ENCODE measurements at places on chromosomes 2 and 18. TPM values are rescaled to one million over a fixed set of nuclear protein-coding genes. Genes with fewer than 3 reads are reported as not detected.

Gene IL18R1
- 0.51 TPM for total RNA-seq

Gene CCDC141
- 0.67 TPM for total RNA-seq

Gene UGT1A8
- not detected for total RNA-seq

Gene RAB17
- total RNA-seq = 1.5 TPM

DNA sequence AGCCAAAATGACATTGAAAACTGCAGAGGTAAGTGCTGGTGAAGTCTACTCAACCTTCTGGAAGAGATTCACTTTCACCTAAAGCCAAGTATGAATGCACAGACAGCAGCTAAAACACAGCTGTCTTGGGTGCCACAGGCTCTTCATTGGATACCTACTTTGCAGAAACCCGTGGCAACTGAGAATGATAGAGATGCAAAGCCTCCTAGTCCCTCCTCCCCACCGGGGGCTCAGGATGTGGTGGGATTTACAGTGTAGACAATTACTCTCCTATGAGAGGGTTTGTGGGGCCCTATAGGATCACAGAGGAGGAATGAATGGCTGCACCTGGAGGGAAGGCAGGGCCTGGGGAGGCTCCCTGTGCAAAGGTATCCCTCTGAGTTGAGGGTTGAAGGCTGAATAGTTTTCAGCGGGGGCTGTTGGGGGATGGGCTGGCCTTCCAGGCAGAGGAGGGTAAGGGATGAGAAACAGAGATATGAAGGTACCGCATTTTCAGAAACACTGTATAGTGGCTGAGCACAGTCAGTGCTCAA, 131.6 kb downstream of the RNF144A start:
- no peak for DNase-seq
- H3K36me3 ChIP-seq = peaks cover 21% of the 10 kb centered on the region
- H3K4me3 ChIP-seq = no peak overlapping the region
- H3K27ac ChIP-seq = no peak overlapping the region
- peaks cover 19% of the 10 kb centered on the region for H3K4me1 ChIP-seq
- H3K27me3 ChIP-seq = peaks cover 14% of the 10 kb centered on the region

DNA sequence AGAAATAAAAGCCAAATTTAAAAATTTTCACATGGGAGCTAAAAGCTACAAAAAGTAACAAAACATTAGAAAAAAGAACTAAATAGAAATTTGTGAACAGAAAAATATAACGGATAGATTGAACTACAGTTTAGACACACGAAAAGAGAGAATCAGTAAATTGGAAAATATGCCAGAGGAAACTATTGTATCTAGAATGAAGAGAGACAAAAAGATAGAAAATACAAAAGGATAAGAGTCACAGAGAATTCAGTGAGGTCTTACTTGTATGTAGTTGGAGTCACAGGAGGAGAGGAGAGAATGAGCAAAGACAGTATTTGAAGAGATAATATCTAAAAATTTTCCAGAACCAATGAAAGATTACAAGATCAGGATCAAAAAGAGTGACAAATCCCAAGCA, 11.3 kb upstream of the MCFD2 start:
- H3K4me3 ChIP-seq = peak overlapping the region; percentile 29
- no peak overlapping the region for H3K27ac ChIP-seq
- peaks cover 2% of the 10 kb centered on the region for H3K27me3 ChIP-seq
- H3K36me3 ChIP-seq = peaks cover 13% of the 10 kb centered on the region
- no peak for DNase-seq

GRCh38 chr2:169285531-169286235, 76.7 kb downstream of the LRP2 start:
- no peaks in the 10 kb centered on the region for H3K27me3 ChIP-seq
- no peaks in the 10 kb centered on the region for H3K4me1 ChIP-seq
- H3K27ac ChIP-seq = no peak overlapping the region

- H3K4me3 ChIP-seq = peak within 1 kb of the TSS; percentile 100
- no peaks in the 10 kb centered on the region for H3K36me3 ChIP-seq
- peak; percentile 97 for DNase-seq
- peak within 1 kb of the TSS; percentile 93 for H3K27ac ChIP-seq
Measured at GRCh38 chr2:72825257-72826155, at the start of gene EXOC6B. EXOC6B (minus strand) TSS chr2:72826033.

DNA sequence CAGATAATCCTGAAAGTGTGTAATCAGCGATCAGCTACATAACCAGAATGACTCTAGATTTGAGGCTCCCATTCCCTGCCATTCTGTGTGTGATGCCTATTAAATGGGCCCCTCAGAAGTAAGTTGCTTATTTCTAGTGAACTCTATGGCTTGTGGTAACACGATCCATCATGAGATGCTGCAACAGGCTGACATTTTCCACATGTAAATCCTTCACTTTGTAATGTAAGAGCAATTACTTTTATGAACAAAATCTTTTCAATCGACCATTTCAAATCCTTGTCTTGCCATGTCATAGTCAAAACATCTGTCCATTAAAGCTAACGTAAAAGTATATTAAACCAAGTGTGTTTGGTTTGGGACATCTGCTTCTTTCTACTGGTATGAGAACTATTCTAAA, 175.9 kb upstream of the ETAA1 start:
- no peaks in the 10 kb centered on the region for H3K27me3 ChIP-seq
- H3K4me1 ChIP-seq = no peaks in the 10 kb centered on the region
- no peak overlapping the region for H3K4me3 ChIP-seq

GRCh38 chr2:43171789-43172188, 54.6 kb downstream of the ZFP36L2 start:
- no peak overlapping the region for H3K4me3 ChIP-seq
- H3K27ac ChIP-seq = no peak overlapping the region
- peaks cover 33% of the 10 kb centered on the region for H3K4me1 ChIP-seq

- H3K4me3 ChIP-seq = no peak overlapping the region
- no peak for DNase-seq
- H3K4me1 ChIP-seq = no peaks in the 10 kb centered on the region
- H3K27me3 ChIP-seq = no peaks in the 10 kb centered on the region
- H3K27ac ChIP-seq = no peak overlapping the region
Measured at GRCh38 chr2:118449401-118449800, 361.1 kb downstream of the INSIG2 start.

DNA sequence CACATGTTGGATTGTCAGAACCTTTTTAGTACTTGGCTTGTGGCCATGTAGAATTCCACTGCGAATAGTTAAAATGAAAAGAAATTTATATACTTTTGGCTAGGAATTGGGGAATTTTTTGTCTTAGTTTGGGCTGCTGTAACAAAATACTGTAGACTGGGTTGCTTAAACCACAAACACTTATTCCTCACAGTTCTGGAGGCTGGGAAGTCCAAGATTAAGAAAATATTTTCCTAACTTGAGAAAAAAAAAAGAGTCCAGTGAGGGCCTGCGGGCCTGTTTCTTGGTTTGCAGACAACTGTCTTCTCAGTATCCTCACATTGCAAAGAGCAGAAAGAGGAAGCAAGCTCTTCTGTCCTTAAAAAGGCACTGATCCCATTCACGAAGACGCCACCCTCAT, 81.9 kb downstream of the CD226 start:
- H3K4me3 ChIP-seq = no peak overlapping the region
- H3K4me1 ChIP-seq = peaks cover 6% of the 10 kb centered on the region
- no peak overlapping the region for H3K27ac ChIP-seq
- no peaks in the 10 kb centered on the region for H3K36me3 ChIP-seq
- peaks cover 1% of the 10 kb centered on the region for H3K27me3 ChIP-seq
- no peak for DNase-seq

DNA sequence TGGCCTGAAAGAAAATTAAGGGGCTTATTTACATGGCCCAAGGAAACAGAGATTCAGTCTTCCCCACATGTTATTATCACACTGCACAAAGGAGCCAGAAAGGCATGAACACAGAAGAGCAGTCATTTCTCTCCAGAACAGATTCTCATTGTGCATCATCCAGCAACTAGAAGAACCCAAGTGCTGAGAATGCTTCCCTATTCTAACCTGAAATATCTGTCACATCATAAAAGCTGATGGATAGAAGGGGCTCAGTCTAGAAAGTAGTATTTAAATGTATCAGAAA, 145.8 kb downstream of the TMEM163 start:
- H3K4me1 ChIP-seq = peaks cover 22% of the 10 kb centered on the region
- H3K27ac ChIP-seq = no peak overlapping the region
- DNase-seq = no peak
- peaks cover 11% of the 10 kb centered on the region for H3K36me3 ChIP-seq
- H3K4me3 ChIP-seq = no peak overlapping the region
